LNCaP clone FGC (cell line): ENCODE measurements at places on chromosomes 2 and 18.

DNA sequence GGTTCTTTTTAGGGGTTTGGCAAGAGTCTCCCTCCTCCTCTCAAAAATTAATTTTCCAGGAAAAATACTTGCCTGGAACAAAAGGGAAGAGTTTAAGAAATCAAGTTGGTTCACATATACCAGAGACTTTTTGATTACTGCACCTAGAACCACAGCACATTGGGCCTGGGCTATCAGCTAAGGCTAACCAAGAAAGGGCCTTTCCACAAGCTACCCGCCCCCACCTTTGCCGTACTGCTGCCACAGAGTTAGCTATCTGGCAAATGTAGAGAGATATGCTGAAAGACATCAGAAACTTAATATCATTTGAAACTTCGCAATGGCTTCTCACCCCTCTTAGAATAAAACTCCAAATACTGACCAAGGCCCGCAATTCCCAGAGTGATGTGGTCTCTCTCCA is 76.9 kb downstream of the AAK1 start:
- no peak for DNase-seq

DNA sequence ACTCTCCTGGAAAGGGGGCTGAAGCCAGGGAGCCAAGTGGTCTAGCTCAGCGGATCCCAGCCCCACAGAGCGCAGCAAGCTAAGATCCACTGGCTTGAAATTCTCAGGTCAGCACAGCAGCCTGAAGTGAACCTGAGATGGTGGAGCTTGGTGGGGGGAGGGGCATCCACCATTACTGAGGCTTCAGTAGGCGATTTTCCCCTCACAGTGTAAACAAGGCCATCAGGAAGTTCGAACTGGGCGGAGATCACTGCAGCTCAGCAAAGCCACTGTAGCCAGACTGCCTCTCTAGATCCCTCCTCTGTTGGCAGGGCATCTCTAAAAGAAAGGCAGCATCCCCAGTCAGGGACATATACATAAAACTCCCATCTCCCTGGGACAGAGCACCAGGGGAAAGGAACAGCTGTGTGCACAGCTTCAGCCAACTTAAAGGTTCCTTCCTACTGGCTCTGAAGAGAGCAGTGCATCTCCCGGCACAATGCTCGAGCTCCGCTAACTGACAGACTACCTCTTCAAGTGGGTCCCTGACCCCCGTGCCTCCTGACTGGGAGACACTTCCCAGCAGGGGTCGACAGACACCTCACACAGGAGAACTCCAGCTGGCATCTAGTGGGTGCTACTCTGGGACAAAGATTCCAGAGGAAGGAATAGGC is 282.3 kb upstream of the EPC2 start:
- DNase-seq = no peak

DNA sequence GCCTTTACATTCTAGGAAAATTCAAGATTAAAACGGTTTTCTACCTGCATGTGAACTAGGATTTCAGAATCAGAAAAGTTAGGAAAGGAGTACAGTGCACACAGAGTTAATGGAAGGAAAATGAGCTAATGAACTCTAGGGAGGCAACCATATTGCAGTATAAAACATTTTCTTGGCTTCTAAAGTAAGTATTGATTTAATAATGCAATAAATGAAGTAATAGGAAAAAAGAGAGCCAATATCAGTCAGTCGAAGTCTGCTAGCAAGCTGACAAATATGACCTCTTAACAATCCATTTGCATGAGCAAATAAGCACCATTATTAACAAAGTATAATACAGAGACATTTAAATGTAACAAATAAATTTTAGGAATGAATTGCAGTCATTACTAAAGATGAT is 80.2 kb upstream of the COL3A1 start:
- DNase-seq = no peak

GRCh38 chr18:31042406-31043181 is at the start of gene DSC3:
Gene DSC3 (minus strand): TSS chr18:31042742. CDS start chr18:31042660, 82 bp downstream.
- DNase-seq = no peak

GRCh38 chr2:120341977-120342376 is 4.0 kb upstream of the INHBB start:
- DNase-seq = no peak

DNA sequence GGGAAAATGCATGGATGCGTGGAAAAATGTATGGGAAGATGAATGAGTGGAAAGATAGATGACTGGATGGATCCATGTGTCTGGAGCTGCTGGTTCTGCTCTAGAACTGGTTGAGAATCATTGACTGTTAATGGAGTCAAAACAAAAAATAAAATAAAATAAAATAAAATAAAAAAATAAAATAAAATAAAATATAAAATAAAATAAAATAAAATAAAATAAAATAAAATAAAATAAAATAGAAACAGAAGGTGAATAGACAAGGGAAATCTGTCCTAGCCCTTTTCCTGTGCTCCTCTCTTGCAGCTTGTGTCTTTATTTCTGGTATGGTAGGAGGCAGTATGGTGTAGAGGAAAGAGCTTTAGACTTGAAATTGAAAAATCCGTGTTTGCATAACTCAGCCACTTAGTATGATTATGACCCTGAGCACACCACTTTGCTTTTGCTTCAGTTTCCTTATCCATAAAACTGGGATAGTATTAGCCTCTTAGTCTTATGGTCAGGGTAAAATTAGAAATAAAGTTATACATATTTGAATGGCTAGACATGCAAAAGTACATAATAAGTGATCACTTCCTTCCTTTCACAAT is 51.0 kb downstream of the PSD4 start:
- DNase-seq = no peak

DNA sequence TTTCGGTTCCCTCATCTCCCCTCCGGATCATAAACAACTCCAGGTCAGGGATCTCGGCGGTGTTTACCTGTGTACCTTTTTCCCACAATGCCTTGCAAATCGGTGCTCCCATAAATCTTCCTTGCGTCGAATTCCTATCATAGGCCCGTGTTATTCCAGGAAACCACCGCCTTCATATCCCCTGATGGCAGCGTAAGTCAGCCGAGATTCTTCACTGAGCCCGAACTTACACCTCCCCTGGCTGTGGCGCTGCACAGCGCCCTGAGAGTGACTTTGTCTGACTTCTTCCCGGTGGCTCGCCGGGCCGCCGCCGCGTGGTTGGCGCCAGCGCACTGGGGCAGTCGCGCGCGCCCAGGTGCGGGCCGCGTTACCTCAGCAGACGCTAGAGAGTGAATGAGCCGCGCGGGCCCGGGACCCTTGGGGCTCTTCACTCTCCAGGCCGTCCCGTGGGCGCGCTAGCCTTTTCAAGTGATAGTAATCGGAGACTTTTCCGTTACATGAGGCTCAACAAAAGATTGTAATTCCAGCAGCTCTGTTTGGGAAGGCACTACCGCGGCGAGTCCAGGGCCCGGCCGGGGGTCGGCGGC is 101.6 kb downstream of the SPTBN1 start:
- DNase-seq = no peak

GRCh38 chr2:138373993-138374408 is 127.6 kb upstream of the SPOPL start:
- DNase-seq = no peak

GRCh38 chr18:79156327-79156726 is 87.1 kb downstream of the ATP9B start:
- no peak for DNase-seq

DNA sequence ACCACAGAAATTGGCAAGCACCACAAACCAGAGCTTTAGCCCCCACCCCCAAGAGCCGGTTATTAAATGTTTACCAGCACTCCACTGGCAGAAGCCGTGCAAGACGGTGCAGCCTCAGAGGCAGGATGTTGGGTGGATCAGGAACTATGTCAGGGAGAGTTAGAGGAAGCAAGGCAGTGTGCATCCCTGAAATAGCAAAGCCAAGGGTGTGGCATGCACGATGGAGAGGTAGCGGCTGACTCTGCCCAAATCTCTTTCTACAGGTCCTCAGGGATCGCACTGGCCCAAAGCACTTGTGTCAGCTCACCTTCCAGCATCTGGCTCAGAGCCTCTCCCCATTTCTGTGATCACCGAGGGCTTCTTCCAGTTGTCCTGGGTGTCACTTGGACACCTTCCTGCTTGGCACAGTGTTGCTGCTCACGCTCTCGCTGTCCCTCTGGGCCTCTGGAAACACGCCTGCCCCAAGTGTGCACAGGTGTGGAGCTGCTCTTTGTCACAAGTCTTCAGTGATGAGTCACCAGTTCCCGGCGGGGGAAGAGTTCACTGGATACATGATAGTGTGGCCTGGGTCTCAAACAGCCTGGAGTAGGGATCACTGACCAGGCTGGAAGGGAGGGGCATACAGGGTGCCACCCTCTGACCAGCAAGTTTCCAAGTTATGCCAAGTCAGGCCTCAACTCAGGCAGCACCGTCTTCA is 17.3 kb upstream of the B3GNT7 start:
- peak; percentile 81 for DNase-seq

DNA sequence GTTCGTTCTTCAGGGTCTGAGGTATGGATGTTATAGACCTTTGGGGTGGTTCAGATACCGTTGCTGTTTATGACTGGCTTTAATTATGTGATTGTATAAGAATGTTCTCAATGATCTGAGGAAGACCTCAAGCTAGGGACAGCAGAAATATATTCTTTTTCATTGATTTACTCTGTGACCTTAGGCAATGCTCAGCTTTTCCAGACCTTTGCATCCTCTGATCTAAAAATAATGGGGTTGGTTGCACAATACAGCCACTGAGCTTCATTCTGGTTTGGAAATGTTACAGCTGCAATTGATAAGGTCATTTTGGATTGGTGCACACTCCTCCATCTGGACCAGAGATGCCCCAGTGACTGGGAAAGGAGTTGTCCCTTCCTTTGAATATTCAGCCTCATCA is 17.2 kb upstream of the CABYR start:
- no peak for DNase-seq

GRCh38 chr2:137675584-137676327 is 288.5 kb upstream of the HNMT start:
- peak; percentile 75 for DNase-seq

- no peak for DNase-seq
These were observed 11.5 kb downstream of the SFTPB start for GRCh38 chr2:85656468-85656867.

- DNase-seq = no peak
These were observed 95.9 kb upstream of the SCG2 start for GRCh38 chr2:223697892-223698645.

DNA sequence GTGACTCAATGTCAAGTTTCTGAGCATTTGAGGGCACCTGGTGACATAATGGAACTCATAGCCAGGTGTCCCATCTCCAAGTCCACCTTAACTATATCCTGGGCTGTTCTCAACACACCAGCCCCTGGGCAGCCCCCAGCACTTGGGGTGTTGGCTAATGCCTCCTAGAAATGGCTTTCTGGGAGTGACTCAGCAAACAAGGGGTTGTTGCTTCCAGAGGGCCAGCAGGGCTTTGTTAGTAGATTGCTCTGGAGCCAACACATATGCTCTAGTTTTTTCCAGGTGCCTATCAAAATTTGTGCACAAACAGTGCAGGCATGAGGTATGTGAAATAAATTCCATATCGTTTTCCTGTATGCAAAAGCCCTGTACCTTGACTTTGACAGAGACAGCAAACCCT is 448.4 kb downstream of the SLC4A3 start:
- no peak for DNase-seq

DNA sequence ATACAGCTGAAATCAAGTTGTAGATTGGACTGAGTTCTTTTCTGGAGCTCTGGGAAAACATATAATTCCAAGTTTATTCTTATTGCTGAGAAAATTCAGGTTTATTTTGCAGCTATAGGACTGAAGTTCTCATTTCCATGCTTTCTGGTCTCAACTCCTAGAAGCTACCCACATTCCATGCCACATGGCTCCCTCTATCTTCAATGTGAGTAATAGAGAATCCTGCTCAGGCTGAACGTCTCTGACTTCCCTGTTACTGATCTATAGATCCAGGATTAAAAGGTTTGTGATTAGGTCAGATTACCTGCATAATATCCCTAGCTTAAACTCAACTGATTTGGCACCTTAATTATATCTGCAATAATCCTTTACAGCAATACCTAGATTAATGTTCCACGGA is 453.8 kb upstream of the MC4R start:
- DNase-seq = no peak

DNA sequence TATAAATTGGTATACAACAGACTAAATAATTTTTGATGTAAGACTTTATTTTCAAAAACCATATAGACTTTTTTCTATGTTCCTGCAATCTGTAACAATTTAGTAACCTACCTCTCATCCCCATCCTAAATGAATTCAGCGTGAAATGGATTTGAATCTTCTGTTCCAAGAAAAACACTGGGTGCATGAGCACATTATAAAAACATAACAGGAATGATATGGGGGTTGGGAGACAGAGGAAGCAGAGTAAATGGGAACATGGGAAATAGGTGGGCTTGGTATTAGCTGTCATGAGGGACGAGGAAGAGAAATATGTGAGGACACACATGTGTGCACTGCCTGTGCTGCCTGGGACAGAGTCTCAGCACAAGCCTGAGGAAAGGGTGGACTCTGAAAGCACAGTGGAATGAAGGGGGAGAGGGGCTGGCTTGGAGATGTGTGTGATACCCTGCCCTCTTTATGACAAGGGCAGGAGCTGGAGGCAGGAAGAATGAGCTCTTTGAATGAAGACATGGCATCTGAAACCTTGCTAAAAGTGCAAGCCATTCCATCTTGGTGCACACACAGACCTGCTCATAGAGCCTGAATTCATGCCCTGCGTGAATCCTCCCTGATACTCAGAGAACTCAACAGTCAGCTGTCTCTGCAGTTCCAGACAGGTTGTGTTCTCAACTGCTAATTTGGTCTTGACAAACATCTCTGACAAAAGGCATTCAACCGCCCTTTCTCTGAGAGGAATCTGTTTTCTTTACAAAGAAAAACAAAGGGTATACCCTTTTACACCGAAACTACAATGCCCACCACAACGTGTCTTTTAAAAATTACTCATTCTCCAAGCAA is 66.6 kb downstream of the EPB41L3 start:
- DNase-seq = no peak

- no peak for DNase-seq
These were observed 545 bp upstream of the CDCA7 start for GRCh38 chr2:173354073-173354581.

- DNase-seq = no peak
These were observed 308.4 kb upstream of the MYT1L start for GRCh38 chr2:2639251-2640139.

- no peak for DNase-seq
These were observed 857 bp downstream of the RESP18 start for GRCh38 chr2:219331560-219332213.

DNA sequence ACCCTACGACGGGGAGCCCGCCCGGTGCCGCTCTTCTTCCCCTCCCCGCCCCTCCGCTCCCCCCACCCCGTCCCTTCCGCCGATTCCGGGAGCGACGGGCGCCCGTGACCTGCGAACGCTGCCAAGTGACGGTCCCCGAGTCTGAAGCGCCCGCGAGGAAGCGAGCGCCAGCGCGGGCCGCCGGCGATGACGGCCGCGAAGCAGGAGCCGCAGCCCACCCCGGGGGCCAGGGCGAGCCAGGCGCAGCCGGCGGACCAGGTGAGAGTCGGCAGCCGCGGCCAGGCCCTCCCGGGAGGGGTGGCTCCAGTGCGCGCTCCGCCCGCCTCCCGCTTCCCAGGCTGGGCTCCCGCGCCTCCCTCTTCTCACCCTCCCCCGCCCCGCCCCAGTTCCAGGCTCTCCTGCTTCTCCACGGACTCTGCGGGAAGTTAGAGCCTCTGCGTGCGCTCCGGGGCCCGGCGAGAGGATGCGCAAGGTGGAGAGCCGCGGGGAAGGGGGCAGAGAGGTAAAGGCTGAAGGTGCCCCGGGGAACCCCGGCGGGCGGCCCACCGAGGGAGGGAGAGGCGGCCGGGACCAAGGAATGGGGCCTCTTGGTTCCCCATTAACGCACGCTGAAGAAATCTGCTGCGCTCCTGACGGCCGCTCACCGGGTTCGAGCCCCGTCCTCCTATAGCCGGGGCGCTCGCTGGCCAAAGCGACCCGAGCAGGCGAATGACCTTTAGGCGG is 719.5 kb downstream of the DPP10 start:
- no peak for DNase-seq
